Mesenteric fat pad (tissue), 1 donor: ENCODE measurements at places on chromosomes 4 and X. TPM values are rescaled to one million over a fixed set of nuclear protein-coding genes. Genes with fewer than 3 reads are reported as not detected.

The GAGE1 gene
- not detected for total RNA-seq

The MUC7 gene
- total RNA-seq: not detected

The TMEM271 gene
- total RNA-seq: not detected

The RTL9 gene
- total RNA-seq: 0.22 TPM

The SMIM10L2A gene
- 0.39 TPM for total RNA-seq

The BRS3 gene
- not detected for total RNA-seq

The LRRC66 gene
- 0.42 TPM for total RNA-seq

The SPANXA2 gene
- not detected for total RNA-seq

The CXCL1 gene
- total RNA-seq: 9.5 TPM

The EGFL6 gene
- 15.7 TPM for total RNA-seq

The CAPN6 gene
- 0.16 TPM for total RNA-seq

The VSIG4 gene
- total RNA-seq: 448 TPM

The EMD gene
- total RNA-seq: 57.4 TPM

The GABRA4 gene
- total RNA-seq: not detected

The SHOX gene
- total RNA-seq: 0.10 TPM

The IL21 gene
- total RNA-seq: not detected

The CASK gene
- 30.2 TPM for total RNA-seq

The HTN3 gene
- not detected for total RNA-seq

The RNF175 gene
- total RNA-seq: 0.45 TPM

The PRDM8 gene
- 2.6 TPM for total RNA-seq

The PGAM4 gene
- total RNA-seq: not detected

The UCP1 gene
- total RNA-seq: not detected

The ADH4 gene
- 4.8 TPM for total RNA-seq

The SUPT20HL2 gene
- not detected for total RNA-seq

The HHIP gene
- 0.06 TPM for total RNA-seq

The IL15 gene
- 5.1 TPM for total RNA-seq

The ACE2 gene
- 6.2 TPM for total RNA-seq

The SYP gene
- total RNA-seq: 1.00 TPM

The CC2D2A gene
- 14.3 TPM for total RNA-seq

The SOWAHD gene
- total RNA-seq: 0.71 TPM

The OTC gene
- total RNA-seq: not detected

The RAPGEF2 gene
- total RNA-seq: 37.5 TPM

The MMRN1 gene
- 16.7 TPM for total RNA-seq

The LPAR4 gene
- total RNA-seq: 0.26 TPM

The RENBP gene
- 34.5 TPM for total RNA-seq

The GSX2 gene
- not detected for total RNA-seq

The MAML3 gene
- 7.3 TPM for total RNA-seq

The CXCL10 gene
- total RNA-seq: 0.39 TPM

The AMBN gene
- not detected for total RNA-seq
